ENCODE measurements at places on chromosomes 5 and 9.

DNA sequence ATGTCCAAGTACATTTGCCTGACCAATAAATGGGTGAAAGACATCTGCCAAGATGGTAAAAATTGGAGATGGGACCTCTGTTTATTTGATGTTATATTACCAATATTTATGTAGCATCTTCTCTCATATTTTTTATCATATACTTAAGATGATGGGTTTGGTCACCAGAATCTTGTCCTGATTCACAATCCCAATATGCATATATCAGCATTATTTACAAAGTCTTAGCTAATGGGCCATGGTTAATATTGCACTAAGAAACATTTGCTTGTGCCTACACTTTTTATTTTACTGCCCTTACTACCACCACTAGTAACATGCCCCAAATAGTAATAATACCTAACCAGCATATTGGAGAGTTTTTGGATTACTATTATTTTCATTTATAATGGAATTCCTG lies 116.7 kb downstream of the CHSY3 start:
- no peak for DNase-seq

- no peak for DNase-seq
Observed at GRCh38 chr9:89781838-89782540, 177.2 kb downstream of the GADD45G start.

DNA sequence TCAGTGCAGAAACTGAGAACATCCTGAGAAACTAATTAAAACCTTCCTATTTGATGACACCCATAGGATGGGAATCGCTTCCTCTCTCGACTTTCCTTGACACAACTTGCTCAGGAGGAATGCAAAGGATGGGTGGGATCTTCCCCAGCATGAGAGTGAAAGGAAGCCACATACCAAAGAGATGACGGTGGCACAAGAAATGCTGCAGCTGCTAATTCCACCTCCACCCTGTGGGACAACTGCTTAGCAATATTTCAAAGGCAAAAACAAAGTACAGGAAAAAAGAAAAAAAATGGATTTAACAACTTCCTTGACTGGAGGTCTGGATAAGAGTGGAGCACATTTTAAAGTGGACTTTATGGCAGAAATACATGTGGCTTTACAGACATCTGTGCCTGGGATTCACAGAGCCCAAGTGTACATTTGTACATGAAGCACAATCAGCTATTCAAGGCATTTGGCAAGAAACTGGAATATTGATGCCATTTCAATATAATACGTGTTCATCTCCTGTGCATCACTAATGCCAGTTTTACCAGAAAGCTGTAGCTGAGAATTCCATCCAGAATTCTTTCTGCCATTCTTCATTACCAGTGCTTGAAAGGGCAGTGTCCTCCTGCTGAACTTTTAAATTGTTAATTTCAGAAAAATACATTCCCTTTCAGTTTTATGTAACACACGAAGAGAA lies 359.2 kb upstream of the ACTBL2 start:
- no peak for DNase-seq

DNA sequence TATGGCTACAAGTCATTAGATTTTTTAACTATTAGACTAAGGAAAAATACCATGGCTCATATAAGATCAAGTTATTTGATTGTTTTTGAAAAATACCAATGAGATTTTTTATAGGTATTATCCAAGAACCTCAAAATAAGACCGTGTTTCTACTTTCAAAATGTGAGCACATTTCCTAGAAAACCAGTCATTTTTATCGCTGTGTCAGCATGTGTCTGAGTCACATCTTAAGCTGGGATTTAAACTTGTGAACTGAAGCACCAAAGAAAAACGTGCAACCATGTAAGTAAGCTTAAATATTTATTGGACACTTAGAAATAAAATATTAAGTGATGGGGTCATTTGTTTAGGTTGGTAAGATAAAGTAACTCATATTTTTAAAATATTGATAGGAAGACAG lies 1676.0 kb upstream of the NUDT12 start:
- no peak for DNase-seq

- DNase-seq, result no peak
Observed at GRCh38 chr5:97141031-97141430, 1.4 kb downstream of the LIX1 start.

DNA sequence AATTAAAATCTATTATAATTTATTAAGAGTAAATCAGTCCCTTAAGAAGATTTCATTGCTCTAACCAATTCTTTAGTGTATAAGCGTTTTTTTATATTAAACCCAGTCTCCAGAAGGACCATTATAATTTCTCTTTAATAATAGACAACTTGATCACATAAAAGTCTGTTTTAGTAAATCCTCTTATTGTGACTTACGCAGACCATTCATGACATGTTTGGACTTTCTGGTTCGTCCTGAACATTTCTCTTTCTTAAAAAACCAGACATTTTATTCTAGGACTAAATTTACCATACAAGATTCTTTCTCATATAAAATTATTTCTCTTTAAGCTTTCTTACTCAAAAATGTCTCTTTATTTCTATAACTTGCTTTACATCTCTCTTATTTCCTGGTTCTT lies 196.2 kb upstream of the RAI14 start:
- no peak for DNase-seq

DNA sequence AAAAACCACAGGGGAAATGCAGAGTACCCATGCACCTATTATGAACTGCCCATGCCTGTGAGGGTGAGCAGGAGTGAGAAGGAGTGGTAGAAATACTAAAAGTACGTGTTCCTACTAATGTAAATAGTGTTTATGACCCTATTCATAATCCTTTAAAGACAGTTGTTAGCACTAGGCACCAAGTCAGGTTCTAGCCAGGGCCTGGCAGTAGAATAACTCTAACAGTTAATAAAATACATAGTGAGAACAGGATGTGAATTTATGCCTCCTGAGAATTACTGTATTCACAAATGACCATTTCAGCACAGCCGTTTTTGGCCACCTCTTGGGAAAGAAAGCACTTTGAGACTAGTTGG lies 103.2 kb upstream of the TARS1 start:
- no peak for DNase-seq

GRCh38 chr9:117315236-117315635 lies 99.6 kb downstream of the ASTN2 start:
- no peak for DNase-seq

DNA sequence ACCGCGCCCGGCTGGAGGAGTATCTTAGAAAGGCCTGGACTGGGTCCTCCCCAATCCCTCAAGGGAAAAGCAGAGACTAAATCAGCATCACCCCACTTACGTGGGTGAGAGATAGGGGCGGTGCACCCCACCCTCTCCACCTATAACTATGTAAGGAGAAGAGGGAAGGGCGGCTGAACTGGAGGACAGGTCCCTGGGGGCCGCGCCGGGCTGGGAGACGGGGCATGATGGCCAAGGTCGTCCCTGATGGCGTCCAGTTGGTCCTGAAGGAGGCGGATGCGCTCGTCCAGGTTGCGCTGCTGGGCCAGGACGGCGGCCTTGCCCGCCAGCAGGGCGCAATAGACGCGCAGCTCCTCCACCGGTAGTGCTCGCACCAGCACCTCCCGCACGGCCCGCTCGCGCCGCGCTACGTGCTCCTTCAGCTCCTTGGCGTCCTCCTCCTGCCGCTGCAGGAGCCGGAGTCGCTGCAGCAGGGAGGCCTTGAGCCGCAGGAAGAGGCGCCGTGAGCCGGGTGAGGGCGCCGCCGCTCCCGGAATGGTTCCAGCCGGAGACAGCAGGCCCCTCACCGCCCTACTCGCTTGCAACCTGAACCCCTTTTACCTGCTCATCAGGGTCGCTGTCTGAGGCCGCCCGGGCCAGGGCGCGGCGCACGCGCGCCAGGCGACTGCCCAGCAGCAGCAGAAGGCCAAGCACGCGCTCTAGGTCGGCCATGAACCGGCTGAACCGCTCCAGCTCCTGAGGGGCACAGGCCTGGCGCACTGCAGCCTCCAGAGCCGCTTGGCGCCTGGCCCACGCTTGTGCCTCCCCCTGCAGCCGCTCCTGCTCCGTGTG lies 7.6 kb downstream of the SHROOM1 start:
- no peak for DNase-seq

GRCh38 chr5:69416180-69416579 lies 1.3 kb downstream of the MARVELD2 start:
- no peak for DNase-seq

DNA sequence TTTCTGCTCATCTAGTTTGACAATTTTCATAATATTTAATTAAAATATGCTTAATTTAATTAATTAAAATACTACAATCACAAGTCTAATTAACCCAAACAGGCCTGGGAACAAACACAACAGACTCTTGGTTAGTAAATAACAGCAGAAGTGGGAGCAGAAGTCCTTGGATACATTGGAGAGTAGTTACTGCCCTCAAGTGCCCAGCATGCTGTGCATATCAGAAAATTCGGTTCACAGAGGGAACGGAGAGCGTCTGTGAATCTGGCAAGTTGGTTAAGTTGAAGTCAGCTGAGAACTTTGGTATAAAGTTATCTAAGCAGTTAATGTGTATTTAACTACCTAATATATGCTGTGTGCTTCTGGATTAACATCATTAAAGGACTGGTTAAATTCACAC lies 87.0 kb upstream of the ATG10 start:
- no peak for DNase-seq

GRCh38 chr5:56545016-56545415 lies 270.3 kb upstream of the MAP3K1 start:
- DNase-seq, result no peak

GRCh38 chr9:37656936-37657335 lies 6.2 kb downstream of the FRMPD1 start:
- DNase-seq, result no peak

DNA sequence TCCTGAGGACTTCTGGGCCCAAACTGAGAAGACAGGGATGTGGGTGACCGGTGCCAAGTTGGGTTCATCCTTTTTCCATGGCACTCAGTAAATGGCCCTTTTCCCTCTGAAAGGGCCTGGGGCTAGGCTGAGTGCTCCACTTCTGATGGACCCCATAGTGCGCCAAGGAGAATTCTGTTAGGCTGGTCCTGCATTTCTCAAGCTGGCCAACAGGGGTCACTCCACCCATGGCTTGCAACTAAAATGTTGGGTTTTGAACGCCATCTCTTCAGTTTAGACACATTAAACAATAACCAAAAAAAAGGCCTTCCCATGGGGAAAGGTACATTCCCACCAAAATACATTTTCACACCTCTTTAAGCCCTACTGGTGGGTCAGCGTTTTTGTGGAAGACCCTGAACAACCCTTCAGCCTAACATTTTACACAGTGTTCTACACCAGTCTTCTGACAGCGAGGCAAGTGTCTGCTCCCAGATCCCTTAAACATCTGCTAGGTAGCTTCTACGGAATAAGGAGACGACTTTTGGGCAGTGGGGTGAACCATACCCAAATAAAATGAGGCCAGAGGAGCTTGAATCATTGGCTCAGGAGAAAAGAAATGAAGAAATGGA lies 27.3 kb downstream of the CNTFR start:
- no peak for DNase-seq

DNA sequence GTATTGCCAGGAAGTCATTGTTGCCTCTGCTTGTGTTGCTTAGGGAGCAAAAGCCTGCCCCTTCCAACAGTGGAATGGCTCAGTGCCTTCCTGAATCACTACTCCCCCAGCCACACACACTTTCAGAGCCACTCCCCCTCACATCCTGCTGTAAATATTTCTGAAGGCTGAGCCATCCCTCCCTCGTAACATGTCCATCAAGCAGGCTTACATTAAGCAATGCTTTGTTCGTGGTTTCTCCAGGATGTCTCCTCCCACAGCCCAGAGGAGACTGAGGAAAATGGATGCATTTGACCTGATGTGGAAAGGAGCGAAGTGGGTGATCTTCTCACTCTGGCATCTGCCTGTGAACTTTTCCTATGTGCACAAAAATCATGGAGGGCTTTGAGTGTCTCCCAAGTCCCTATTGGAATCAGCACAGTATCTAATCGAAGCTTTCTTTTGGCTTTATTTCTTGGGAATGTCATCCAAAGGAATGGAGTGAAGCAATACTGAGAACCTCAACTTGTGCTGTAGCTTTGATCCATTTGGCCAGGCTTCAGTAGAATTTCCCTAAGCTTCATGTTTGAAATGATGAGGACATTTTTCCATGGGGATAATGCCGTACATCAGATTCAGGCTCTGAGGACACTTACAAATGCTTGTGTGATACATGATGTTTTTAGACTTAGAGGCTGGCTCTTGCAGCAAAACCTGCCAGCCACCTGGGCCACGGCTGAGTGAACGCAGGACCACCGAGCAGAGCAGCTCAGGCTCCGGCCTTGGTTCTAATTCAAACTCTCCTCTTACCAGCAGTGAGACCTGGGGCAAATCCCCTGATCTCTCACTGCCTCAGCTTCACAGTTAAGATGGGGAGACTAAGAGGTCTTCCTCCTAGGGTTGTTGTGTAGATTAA lies 389.1 kb downstream of the ENC1 start:
- DNase-seq, result no peak

GRCh38 chr9:134188386-134189144 lies 24.2 kb upstream of the RNU6ATAC start:
- no peak for DNase-seq

DNA sequence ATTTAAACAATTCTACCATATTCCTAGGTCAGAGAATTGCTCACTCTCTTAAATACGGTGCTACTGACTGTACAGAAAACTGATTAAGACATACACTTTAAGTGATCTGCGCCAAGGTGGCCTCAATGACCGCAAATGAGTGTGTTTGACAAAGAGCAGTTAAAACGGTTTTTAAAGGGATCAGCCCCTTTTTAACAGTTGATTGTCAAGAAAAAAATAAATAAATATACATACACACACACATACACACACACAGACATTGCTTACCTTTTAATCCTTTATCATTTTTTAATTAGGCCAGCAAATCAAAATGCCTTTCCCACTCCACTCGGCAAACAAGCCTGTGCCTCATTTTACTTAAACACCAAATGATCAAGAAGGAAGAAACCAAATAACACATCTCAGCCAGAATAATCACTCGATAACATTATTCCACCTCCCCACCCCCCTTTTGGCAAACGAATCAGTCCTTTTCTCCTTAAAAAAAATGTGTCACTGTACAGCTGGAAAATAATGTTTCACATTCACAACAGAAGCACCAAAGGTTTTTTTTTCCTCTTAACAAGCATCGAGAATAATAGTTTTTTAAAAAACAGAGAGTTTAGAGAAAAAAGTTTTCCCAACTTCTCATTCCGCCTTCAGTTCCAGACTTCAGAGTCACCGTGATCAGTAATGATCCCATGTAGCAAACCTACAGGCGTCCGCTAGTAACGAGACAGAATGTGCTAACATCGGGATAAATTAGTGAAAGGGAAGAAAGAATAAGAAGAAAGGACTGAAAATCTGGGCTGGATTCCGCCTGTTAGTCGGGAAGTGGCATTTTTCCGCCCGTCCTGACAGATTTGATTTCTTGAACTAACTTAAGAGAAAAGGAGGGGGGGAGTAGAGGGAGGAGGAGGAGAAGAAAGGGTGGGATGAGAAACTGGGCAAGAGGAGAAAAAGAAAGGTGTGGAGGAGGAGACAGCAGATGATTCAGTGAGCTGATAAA lies at the start of gene ZNF608:
Gene ZNF608, minus strand, starts transcription at position 712 of the 988 bp plus-strand sequence. CDS start 1,650 bp downstream, outside the sequence.
- no peak for DNase-seq

All from activated T-cell treated with anti-CD3 and anti-CD28 coated beads for 4 hours (primary cell).